ENCODE measurements at places on chromosomes 12 and 14. TPM values are rescaled to one million over a fixed set of nuclear protein-coding genes. Genes with fewer than 3 reads are reported as not detected.

POU6F1 gene
- total RNA-seq = 13.5 TPM

DNA sequence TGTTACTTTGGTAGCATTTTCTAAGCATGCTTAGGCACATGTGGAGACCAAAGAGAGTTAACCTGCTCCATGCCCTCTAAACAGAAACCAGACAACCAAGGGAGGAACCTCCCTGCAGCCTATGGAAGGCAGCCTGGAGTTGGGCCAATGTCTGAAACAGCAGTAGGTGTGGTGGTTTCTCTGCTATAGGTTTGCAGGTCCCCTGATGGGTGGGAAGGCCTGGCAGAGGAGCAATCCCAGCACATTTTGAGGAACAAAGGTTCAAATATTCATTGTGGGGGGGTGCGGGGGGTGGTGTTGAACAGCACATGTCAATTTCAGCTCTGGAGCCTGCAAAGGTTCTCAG is 65.4 kb downstream of the DACT1 start:
- DNase-seq = no peak

DNA sequence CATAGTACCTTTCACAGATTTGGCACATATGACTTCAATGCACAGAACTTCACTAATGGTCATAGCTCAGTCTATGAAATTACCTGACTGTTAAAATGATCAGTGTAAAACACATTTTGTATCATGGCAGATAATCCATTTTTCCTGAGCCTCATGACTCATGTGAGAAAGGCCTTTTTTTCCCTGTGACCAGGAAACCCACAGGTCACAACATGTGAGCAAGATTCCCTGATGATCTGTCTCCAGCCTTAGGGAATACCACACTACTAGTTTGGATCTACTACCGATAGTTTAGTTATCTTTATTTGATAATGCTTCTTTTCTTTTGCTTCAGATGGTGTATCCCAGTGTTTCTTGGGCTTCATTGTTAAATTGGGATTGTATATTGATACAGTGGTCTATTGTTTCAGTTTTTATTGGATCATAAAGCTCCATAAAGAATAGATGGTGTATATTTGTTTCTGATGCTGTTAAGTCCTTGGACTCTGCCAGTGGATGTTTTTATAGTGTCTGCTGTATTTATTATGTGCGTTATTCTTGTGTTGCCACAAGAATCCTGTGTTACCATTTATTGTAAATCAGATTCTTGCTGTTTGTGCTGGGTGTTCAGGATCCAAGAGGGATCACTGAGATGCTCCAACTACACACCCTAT is 248.7 kb upstream of the PELI2 start:
- DNase-seq = no peak

RGS6 gene
- total RNA-seq = not detected

MDGA2 gene
- total RNA-seq = not detected
